Prostate gland (tissue), 2 donors: ENCODE measurements at places on chromosomes 5 and 9. TPM values are rescaled to one million over a fixed set of nuclear protein-coding genes. Genes with fewer than 3 reads are reported as not detected.

DMRT2 gene
- total RNA-seq = 0.74 TPM

SOHLH1 gene
- total RNA-seq = 16.8 TPM

CD72 gene
- 3.2 TPM for total RNA-seq

TMEM171 gene
- total RNA-seq = not detected
